T-helper 1 cell (primary cell): ENCODE measurements at places on chromosomes 12 and 14.

DNA sequence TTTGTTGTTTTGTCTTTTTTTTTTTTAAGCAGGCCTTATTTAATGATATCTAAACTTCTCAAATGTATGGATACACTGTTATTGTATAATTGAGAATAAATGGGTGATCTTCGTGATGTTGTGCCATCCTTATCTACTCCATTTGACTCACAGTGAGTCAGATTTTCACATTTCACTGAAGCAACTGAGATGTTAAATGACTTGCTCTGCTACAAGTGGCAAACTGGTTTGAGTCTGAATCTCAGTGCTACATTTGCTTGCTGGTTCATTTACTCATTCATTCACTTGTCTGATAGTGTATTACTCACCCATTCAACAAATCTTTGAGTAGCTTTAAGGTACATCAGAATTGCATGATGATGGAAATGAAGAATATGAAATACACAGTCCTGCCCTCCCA, 2.6 kb downstream of the KIAA0586 start:
- no peak for DNase-seq

GRCh38 chr14:71231521-71232393, 324.5 kb downstream of the PCNX1 start:
- no peak for DNase-seq

DNA sequence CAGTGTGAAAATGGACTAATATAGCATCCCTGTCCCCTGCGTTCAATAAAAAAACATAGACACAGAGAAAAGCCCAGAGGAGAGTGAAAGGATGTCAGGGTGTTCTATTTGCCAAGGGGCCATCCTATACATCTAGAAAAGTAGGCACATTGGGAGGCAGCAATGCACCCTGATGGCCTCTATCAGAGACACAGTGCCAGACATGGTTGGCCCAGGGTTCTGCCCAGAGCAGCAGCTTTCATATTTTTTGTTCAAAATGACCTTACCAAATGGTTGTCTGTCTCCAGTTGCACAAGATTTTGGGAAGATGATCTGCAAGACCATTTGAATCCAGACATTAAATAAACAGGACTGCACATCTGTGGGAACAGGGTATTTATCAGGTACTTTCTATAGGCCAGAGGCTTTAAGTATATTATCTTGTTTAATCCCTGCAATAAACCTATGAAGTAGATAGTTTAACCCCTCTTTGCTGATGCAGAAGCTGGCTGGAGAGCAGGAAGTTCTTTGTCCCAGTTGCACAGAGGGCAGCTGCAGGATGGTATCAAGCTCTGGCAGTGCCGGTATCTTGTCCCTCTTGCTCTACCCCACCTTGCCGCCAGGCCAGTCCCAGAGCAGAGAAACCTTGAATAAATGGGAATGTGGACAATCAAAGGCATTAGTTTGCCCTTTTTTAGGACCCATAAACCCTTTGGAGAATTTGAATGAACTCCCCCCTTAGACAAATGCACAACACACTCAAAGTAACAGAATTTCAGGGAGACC, 171.8 kb upstream of the PWP1 start:
- no peak for DNase-seq

DNA sequence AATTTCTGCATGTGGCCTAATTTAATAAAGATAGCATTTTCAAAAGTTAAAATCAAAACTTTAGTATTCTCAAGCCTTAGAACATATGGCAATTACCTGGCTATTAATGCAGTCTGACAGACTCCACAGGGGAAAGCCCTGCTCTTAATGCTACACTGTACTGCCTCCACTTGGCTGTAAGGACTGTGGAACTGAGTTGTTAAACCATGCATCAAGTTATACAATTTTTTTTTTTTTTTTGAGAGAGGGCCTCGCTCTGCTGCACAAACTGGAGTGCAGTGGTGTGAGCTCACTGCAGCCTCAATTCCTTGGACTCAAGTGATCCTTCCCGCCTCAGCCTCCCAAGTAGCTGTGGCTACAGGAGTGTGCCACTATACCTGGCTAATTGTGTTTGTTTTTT, 19.0 kb upstream of the NDUFA12 start:
- no peak for DNase-seq

GRCh38 chr12:121577443-121578180, 3.2 kb downstream of the KDM2B start:
- DNase-seq: no peak

GRCh38 chr12:22527999-22528398, 16.3 kb downstream of the C2CD5 start:
- DNase-seq: no peak

DNA sequence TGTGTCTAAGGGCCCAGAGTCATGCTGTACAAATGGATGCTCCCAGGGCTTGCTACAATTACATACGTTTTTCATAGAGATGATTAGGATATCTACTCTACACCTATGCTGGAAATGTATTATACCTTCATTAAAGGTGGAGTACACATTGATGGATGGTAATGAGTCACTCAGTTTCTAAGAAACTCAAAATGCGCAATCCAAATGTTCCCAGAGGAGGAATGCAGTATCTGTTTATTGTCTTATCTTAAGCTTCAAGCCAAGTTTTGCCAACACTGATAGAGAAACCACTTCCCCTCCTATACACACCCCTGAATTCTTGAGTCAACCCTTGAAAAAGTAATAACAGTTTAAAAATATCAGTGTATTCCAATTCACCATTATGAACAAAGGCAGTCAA, 266.6 kb upstream of the FAR2 start:
- DNase-seq: no peak

DNA sequence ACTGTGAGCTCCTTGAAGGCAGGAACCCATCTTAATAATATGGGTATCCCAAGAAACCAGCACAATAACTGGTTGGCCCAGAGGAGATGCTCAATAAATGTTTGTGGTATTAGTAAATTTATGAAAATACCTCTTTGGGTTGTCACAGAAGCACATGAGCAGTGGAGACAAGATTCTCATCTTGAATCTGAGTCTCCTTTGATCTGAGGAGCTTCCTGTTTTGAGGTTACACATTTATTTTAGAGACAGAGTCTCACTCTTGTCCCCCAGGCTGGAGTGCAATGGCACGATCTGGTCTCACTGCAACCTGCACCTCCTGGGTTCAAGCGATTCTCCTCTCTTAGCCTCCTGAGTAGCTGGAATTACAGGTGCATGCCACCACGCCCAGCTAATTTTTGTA, 247.4 kb downstream of the NRXN3 start:
- DNase-seq: no peak

DNA sequence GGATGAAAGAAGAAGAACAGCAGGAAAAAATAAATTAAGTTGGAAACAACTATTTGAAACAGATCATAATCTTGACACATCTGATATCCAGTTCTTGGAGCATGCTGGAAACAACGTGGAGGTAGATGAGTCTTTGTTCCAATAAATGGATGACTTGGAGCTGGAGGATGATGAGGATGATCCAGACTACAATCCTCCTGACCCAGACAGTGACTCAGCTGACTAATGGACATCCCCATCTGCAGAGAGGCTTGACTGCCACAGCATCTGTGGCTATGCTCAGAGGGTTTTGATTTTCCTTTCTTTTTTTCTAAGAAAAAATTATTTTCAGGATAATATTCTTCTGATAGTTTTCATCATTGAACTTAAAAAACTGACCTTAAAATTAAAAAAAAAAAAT, 6.2 kb upstream of the ZDHHC17 start:
- DNase-seq: no peak

DNA sequence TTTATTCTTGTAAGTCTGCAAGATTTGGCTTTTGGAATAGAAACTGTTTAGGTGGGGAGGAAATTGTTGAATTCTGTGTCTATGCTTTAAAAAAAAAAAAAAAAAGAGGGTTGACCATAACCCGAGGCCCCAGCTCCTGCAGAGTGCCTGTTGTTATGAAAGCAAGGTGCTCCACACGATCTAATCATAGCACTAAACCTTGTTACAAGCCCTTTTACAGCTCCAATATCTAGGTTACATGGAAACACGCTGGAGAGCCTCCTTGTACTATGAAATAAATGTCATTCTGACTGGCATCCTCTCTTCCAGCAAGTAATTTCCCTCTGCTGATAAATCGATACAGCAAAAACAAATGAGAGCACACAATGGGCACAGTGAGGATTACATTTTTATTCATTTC, 303.1 kb upstream of the SOX5 start:
- DNase-seq: no peak

GRCh38 chr14:21987937-21988336, 314.3 kb upstream of the OR4E1 start:
- DNase-seq: peak; percentile 53

- DNase-seq: no peak
Observed at GRCh38 chr12:93352321-93352720, 25.4 kb upstream of the NUDT4 start.

- DNase-seq: no peak
Observed at GRCh38 chr12:108455706-108456105, 59.4 kb upstream of the FICD start.

DNA sequence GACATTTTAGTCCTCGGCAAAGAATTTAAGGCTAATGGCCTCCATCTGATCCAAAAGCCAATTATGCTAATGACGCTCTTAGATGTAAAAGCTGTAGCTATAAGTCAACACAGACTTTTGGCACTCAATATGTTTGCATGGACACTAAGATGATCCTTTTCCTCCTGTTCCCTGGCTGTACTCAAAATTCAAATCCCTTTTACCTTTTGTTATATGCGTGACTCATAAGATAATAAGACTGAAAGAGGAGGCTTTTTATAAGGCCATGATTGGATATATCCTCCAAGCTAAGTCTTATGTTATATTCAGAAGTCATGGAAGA, 89.8 kb downstream of the PDZRN4 start:
- no peak for DNase-seq

- DNase-seq: no peak
Observed at GRCh38 chr12:131830335-131830913, 2.2 kb downstream of the MMP17 start.

DNA sequence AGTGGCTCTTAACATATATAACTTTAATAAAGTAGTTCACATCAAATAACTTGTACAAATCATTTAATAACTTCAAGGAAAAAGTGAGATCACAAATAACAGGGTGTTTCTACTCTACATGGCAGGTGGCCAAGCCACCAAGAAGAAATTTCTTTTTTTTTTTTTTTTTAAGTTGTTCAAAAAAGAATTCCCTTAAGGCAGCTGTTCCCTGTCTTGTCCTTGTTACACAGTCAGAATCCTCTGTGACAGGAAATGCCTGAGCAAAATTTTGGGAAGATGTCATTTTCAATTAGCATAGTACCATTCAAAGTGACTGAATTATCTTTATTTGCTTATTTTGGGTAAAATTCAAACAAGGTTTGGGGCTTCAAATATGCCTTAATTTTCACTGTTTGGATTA, 79.4 kb downstream of the LIN7A start:
- no peak for DNase-seq

DNA sequence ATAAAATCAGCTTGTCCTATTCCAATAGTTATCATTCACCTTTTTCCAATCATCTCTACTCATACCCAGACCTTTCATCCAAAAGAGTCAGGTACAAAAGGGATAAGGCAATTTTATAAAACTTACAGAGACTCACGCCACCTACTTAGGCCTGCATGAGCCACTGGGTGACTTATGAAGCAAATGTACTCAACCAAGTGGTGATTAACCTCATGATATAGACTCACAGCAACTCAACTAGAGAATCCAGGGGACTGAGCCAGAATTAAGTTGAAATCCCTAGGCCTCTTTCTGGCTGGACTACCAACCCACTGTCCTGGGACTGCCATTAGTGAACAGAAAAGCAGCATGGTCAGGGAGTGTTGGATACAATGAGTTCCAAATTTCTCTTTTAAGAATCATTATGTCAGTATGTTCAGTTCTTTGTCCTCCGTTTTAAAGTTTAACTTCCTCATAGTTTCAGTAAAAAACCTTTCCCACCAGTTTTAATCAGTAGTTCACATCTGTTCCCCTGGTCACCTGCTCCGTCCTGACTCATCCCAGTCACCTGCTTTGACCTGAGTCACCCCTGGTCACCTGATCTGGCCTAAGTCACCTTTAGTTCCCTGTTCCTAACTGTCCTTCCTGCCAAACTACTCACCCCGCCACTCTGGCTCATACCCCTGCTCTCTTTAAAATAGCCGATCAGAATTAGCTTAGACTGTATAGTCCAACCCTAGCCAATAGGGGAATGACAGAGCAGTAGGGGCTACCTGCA, 36.8 kb downstream of the SPTSSA start:
- no peak for DNase-seq

DNA sequence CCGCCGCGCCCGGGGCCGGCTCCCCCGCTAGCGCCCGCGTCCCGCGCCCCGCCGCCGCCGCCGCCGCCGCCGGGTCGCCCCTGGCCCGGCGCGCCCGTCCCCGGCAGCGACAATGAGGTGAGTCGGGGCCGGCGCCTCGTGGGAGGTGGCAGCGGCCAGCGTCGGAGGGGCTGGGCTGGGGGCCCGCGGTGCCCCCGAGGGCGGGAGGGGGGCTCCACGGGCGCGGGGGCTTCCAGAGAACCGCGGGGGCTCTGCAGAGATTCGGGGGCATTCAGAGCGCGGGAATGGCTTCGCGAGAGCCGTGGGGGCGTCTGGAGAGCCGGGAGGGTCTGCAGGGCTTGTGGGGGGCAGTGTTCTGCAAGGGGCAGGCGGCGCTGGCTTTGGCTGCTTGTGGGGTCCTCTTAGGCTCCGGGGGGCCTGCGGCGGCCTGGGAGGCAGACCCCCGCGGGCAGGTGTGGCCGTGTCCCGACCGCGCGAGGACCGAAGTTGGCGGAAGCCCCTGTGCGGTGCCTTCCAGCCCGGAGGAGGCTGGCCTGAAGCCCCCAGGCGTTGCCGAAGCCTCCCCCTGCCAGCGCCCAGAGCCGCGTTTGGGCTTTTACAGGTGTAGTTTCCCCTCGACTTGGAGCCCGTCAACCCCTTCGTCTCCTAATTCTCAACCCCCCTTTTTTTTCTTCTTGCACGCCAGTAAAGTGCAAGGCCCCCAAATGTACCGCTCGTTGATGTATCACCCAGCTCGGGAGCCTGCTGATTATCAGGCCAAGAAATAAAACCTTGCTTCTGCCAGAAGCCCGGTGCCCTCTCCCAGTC, 93.1 kb upstream of the EVL start:
- no peak for DNase-seq

DNA sequence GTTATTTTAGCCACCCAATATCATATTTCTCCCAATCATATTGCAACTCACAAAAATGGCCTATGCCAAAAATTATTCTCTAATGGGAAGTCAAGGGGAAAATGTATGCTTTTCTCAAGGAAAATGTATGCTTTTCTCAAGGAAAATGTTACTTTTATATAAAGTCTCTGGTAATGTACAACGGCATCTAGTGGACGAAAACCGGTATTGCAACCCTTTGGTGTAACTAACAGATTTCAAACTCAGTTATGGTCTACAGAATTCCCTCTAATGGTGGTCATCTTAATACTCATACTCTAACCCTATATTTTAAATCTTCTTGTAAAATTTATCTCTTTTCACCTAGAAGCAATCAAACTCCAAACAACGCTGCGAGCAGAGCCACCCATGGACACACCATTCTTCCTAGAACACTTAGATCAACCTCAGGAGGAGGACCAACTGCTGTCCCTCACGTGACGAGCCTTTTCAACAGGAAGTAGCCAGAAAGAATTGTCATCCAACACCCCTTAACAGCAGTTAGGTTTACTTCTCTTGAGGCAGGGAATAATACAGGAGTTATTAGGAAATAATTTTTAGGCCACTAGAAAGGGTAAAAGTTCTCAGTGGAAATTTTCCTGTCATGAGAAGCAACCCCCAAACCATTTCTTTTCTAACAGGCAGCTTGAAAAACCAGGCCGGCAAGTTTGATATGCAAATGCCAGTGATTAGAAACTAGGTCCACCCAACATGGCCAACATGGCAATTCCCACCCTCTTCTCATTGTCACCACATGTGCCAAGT, 20.1 kb downstream of the APOBEC1 start:
- DNase-seq: no peak

GRCh38 chr14:30553311-30553989, 5.5 kb upstream of the G2E3 start:
- DNase-seq: no peak
